Stimulated activated CD4-positive, alpha-beta T cell treated with anti-CD3 and anti-CD28 coated beads, Interleukin-15, amount 100 ng/mL, for 1 hour (primary cell): ENCODE measurements at places on chromosomes 6 and 20.

- no peak for DNase-seq
Measured at GRCh38 chr20:34055290-34055689, 56.8 kb downstream of the EIF2S2 start.

- no peak for DNase-seq
Measured at GRCh38 chr6:54473328-54473727, 165.1 kb downstream of the TINAG start.

- no peak for DNase-seq
Measured at GRCh38 chr20:59831916-59832270, 101.5 kb downstream of the SYCP2 start.

- no peak for DNase-seq
Measured at GRCh38 chr6:160378882-160379281, 30.7 kb downstream of the SLC22A3 start.

DNA sequence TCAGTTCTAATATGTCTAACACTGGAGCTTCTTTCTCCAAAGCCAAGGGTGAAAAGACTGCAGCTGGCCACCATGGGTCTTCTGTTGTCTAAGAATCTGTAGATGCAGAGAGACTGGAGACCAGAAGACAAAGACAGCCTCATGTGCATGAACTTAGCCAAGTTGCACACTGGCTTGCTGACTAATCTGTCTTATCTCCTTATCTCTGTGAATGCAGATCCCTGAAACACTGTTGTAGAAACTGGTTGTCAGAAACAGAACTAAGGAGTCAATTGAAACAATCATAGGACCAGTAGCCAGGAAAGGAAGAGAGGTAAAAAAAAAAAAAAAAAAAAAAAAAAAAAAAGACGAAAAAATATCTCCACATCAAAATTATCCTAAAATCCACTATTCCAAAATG is 109.7 kb downstream of the BFSP1 start:
- no peak for DNase-seq

DNA sequence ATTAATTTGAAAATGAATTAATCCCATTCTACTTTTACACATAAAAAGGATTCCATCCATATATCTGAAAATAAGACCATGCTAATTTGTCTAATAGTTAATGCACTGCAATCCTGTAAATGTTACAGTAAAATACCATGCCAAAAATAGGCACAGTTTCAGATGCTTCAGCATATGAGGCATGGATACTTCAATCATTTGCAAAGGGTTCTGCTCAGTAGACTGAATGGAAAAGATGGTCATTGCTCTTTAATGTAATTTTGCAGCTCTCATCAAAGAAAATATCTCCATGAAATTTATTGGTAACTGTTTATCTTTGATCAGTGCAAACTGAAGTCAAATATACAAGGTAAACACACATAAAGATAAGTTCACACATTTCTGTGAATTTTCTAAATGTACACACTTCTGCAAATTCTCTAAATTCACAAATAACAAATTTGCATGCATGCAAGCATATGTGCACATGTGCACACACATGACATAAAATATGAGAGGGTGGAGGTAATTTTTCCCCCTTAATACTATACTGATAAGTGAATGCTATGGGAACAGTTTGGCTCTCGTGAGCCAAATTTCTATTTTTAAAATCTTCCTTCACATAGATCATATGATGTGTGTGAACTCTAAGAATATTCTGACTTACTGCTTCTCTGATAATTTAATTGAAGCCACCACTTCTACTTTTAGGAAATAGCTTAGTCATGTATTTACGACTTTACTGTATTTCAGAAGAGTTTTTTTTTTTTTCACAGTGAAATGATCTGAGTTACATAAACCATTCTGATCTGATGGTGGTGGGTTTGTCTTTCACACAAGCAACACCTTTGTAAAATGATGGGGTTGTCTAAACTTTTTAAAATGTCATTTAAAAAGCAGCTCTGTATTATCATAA is 996.8 kb upstream of the CITED2 start:
- no peak for DNase-seq

DNA sequence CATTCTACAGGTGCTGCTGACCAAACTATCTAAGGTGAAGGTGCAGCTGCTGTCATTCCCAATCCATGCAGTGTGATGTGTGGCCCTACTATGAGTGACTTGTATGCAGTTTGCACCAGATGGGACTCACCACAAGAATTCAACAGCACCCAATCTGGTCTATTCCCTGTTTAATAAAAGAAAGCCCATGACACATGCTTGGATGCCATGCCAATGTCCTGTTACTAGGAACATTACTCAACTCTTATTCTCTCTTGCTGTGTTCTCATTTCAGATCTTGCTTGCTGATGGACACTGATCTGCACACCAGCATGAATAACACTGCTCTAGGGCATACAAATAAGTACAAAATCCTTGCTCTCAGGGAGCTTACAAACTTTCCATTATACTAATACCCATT is 221.6 kb upstream of the CDYL start:
- DNase-seq, result no peak

DNA sequence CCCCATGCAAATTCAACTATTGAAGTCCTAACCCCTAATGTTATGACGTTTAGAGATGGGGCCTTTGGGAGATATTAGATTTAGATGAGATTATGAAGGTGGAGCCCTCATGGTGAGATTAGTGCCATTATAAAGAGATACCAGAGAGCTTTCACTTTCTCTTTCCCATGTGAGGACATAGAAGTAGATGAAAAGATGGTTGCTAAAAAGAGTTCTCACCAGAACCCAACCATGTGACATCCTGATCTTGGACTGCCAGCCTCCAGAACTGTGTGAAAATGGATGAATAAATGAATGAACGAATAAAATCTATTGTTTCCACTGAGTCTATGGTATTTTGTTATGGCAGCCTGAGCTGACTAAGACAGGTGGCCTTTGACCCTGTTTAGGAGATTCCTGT is 50.6 kb upstream of the FBXO30 start:
- DNase-seq, result no peak

DNA sequence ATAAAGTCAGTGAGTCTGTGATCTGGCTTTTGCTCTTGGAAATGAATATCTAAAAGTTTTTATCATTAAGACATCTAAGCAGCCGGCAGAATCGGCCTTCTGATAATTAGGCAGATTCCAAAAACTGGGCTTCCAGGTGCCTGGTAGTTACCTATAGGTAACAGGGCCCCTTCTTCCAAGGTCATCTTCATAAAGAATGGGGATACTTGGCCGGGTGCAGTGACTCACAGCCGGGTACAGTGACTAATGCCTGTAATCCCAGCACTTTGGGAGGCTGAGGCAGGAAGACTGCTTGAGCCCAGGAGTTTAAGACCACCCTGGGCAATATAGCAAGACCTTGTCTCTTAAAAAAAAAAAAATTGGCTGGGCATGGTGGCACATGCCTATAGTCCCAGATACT is 12.9 kb upstream of the RBL1 start:
- DNase-seq, result no peak

- no peak for DNase-seq
Measured at GRCh38 chr6:154343473-154344308, 12.9 kb downstream of the IPCEF1 start.

GRCh38 chr20:52783769-52784168 is 188.4 kb upstream of the TSHZ2 start:
- DNase-seq, result peak; percentile 2

- no peak for DNase-seq
Measured at GRCh38 chr6:159125951-159126352, 43.2 kb upstream of the FNDC1 start.

- no peak for DNase-seq
Measured at GRCh38 chr6:108710551-108710950, 137.7 kb upstream of the ARMC2 start.

GRCh38 chr6:96157018-96157565 is 141.3 kb downstream of the FUT9 start:
- DNase-seq, result no peak

GRCh38 chr6:105789935-105790334 is 296.2 kb upstream of the PRDM1 start:
- DNase-seq, result no peak

- DNase-seq, result no peak
Measured at GRCh38 chr20:17648791-17649730, 33.0 kb downstream of the RRBP1 start.

DNA sequence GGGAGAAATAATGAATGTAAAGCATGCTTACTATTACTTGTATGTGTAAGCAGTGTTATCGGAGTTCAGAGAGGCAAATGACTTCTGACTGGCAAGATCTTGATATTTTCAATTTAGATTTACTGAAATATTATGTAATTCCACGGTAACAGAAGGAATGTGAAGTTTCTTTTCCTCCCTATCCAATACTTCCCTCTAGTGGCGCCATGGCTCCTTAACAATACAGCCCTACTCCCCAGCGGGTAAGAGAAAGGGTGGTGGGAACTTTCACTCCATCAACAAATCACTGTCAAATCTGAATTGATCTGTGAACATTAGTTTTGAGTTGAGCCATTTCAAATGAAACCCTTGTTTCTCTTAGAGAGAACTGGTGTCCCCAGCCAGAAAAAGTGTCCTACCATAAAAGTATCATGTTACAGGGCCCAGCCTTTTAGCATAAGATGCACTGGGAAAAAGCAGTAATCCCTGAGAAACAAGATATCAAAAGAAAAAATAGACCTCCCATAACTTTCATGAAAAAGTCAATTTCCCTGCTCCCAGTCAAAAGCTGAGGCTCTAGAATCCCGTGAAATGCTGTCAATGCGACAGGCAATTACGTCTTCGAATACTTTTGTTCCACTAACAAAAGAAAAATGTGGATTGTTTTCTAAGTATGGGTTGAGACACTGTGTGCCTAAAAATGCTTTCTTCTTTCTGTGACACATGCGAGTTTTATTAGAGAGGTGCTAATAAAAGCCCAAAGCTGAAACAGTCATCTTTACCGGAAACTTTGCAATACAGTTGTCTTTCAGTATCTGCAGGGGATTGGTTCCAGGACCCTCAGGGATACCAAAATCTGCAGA is 12.9 kb downstream of the COX7A2 start:
- DNase-seq, result no peak

- DNase-seq, result no peak
Measured at GRCh38 chr6:12403947-12404647, 113.9 kb downstream of the EDN1 start.
